Cerebellar cortex (tissue), 1 donor: ENCODE measurements at places on chromosomes 16 and 17.

DNA sequence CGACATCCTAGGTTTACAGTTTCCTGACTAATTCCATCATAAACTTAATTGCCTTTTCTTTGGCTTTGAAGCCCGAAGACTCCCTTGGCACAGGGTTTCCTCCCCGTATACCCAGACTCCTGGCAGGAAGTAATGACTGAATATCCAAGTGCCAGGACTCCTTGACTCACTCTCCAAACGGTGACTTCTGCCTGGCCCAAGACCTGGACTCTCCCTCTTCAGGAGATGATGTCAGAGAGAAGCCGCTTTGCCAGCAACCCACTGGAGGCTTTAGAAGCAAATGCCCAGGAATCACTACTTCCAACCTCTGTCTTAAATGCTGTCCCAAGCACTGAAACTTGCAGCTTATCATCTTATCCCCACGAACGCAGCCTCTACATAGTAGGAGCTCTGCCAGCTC, 146.5 kb downstream of the RGS9 start:
- DNase-seq, result no peak

GRCh38 chr16:54341892-54342776, 55.5 kb upstream of the IRX3 start:
- DNase-seq, result no peak

GRCh38 chr16:84914273-84914672, 94.5 kb downstream of the CRISPLD2 start:
- peak; percentile 93 for DNase-seq

DNA sequence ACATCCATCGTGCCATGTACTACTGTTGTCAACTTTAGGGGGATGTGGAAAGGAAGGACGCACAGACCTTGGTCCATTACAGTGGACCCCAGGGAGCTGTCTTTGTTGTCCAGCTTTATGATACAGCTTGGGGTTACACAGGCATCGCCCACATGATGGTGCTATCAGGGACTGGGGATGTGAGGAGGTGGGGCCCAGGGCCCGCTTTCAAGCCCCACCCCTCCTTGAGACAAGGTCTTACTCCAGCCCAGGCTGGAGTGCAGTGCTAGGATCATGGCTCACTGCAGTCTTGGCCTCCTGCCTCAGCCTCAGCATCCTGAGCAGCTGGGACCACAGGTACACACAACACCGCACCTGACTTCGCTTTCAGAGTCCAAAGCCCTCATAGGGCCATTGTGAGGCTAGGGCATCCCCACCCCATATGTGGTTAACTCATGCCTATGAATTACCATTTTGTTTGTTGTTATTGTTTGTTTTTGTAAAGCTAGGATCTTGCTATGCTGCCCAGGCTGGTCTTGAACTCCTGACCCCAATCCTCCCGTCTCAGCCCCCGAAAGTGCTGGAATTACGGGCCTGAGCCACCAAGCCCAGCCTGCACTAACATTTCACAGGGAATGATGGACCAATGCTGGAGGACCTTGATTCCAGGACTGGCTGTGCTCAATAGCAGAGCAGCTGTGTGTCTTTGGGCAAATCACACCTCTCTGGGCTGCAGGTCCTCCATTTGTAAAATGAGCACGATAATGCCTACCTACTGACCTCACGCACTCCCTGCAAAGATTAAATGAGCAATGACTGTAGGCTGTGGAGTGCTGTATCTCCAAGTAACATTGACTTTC, 17.2 kb downstream of the ST3GAL2 start:
- DNase-seq, result no peak

GRCh38 chr17:36629970-36630502, 28.7 kb downstream of the MRM1 start:
- no peak for DNase-seq

- peak; percentile 62 for DNase-seq
Observed at GRCh38 chr17:66165537-66166123, 26.3 kb downstream of the CEP112 start.

- no peak for DNase-seq
Observed at GRCh38 chr17:4354862-4355514, 11.5 kb downstream of the UBE2G1 start.

DNA sequence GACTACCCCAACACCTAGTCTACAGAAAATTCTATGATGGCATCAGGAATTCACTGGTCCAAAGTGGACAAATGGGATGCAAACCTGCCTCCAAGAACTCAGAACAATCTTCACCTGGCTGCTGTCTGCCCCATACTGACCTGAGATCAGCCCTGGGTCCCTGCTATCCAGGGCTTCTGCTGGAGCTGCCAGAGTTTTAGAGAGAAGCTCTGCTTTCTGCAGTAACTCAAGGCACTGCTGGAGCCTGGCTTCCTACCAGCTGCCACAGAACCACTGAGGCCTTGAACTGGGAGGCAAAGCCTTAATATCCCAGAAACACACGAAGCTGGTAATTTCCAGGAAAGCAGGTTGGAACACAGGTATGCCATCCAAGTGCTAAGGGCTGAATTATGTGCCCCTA, 7.5 kb downstream of the TMEM170A start:
- no peak for DNase-seq

DNA sequence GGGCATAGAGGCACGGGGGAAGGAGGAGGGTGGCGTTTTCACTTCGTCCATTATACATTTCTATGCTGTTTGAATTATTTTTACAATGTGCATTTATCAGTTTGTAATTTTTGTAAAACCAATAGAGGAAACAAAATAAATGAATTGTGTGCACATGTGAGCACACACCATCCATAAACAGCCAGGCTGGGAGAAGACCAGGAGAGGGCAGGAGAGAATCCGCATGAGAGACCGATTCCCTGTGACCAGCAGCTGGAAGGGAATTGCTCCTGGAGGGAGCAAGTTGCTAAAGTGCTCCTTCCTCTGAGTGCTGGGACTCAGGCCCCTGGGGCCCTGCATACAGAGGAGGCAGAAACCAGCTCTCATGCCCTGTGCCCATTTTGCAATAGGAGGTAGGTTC, 126.0 kb downstream of the ABCC12 start:
- DNase-seq, result no peak

DNA sequence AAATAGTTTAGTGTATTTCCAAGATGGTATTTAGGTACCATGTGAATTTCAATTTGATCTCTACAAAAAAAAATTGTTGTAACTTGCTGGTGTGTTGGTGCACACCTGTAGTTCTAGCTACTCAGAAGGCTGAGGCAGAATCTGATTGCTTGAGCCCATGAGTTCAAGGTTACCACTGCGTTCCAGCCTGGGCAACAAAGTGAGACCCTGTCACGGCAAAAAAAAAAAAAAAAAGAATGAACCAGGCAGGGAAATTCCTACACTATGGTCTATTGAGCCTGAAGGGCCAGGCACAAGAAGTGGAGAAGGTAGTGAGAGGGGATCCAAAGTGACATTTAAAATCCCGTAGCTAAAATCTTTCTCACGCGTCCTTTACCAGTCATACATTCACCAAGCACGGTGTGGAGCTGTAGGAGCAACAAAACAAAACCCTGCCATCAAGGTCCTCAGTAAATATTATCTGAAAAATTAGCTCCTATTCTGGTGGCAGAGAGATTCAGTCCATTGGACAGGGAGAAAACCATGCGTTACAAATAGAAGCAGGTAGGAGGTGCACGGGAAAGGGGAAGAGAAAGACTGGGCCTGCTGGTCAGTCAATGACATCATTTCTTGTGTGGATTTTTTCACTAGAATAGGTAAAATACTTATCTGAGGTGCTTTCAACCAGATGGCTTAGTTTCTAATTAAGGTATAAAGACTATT, 27.3 kb downstream of the TXNDC11 start:
- peak; percentile 67 for DNase-seq

DNA sequence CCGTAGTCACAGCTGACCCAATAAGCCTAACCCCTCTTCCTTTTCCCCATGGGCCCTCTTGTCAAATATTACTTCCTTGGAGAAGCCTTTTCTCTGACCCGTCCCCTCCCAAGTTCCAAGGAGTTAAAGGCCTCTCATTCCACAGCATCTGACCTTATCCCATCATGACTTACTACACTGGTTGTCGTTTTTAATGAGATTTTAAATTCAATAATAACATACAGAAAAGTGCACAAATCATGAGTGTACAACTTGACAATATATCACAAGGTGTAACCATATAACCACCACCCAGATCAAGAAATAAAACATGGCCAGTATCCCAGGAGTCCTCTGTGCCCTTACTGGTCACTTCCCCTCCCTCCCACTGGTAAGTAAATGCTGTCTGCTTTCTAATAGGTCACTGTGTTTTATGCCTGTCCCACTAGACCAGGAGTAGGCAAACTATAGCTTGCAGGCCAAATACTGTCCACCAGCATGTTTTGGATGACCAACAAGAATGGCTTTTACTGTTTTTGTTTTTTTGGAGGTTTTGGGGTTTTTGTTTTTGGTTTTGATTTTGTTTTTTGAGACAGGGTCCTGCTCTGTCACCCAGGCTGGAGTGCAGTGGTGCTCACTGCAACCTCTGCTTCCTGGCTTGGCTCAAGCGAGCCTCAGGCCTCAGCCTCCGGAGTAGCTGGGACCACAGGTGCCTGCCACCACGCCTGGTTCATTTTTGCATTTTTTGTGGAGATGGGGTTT, 1.2 kb upstream of the FDXR start:
- DNase-seq, result no peak

GRCh38 chr17:2705888-2706795, 5.4 kb downstream of the CLUH start:
- DNase-seq, result no peak

- DNase-seq, result no peak
Observed at GRCh38 chr16:11405331-11406176, 60.3 kb downstream of the RMI2 start.

GRCh38 chr17:57463103-57463885, 207.0 kb downstream of the MSI2 start:
- no peak for DNase-seq

DNA sequence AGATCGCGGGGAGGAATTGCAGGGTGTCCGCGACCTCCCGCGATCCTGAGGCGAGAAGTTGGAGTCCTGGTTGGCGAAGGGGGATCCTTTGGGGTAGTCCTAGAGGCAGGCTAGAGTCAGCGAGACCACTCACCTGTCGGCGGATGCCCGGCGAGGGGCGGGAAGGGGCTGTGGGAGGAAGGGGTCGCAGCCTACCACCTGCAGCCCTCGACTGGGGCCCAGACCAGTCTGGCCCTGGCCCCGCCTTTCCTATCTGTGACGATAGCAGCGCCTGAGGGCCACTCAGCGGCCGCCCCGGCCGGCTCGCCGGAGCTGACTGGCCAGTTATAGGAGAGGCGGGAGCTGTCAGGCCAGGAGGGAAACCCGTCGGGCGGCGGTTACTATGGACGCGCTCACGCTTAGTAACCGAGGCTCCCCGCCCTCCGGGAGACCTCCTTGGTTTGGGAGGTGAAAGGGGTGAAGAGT, at the start of gene TEKT3:
TSS of gene TEKT3 (minus strand) at position 213 of the 465 bp plus-strand sequence. CDS start 10,012 bp downstream, outside the sequence.
- peak; percentile 22 for DNase-seq

DNA sequence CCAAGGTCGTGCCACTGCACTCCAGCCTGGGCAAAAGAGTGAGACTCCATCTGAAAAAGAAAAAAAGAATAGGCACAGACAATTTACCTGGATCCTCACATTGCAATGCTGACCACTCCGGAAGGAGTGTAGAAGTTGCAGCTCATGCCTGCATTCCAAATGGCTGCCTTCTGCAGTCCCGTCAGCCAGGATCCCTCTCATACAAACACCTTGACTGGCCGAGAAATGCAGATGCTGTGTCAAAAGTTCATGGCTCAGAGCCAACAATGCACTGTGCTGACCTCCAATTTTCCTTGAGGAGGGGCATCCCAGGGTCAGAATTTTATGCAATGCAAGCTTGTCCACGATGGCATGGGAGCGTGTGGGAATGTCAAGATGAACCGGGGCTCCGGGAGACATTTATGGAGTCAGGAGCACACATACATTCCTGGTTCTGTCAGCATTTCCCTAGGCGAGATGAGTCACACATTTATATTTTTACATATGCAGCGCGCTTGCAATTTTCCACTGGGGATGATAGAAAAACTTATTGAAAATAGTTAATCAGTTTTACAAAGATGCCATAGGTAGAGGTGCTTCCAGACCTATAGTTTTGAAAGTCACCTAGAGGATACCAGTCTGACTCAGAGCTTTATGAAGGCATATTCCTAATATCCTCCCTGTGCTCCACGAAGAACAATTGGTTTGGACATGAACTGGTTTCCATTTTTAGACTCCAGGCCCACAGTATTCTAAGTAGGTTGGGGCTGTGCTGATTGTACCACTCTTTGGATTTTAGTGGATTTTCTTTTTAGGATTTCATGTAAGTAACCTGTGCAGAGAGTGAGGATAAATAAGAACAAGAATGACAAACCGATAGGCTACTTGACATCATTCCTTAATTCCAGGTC, 614.6 kb downstream of the MAF start:
- DNase-seq, result peak; percentile 30

DNA sequence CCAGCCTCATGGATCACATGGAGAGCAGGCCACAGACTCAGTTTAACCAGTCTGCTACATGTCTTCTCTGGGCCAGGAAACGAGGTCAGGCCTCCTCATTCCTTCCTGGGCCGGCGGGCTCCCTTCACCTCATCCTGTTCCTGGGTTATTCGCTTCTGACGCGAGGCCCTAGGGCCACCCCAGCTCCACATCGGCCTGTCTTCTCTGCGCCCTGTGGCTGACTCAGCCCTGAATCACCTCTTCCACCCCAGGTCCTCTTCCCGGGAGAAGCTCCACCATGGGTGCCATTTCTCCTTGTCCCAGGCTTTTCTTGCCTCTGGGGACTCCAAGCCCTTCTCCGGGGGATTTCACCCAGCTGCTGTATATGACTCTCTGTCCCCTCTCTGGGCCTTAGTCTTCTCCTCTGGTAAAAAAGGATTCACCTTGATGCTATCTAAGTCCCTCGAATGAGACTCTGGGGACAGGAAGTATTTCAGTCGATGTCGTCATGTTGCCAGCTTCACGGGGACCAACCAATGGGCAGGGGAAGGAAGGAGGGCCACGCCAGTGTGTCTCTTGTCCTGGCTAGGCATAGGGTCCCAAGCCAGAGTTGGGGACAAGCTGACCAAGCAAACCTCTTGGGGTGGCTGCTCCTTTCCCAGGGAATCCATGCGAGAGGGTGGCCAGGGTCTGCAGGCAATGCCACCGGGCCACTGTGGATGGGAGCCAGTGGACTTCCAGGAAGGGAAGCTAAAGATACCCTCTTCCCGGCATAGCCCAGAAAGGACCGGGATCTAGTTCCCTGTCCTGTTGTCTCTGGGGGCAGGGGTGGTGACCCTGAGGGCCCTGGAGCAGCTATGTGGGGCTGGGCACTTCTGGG, 58.7 kb downstream of the SOCS3 start:
- DNase-seq, result no peak

DNA sequence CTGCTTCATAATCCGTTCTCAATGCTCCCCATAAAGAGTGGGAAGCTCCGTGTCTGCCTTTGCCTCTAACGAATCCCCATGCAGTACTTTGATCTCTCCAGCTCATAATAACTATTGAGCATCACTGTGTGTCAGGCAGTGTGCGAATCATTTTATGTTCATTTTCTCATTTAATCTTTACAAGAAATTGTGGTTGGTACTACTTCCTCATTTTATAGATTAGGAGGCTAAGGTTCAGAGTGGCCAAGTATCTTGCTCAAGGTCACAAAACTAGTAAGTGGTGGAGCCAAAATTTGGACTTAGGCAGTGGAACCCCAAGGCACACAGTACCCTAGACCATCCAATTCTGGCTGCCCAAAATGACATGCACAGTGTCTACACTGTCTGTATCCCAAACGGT, 44.8 kb downstream of the ABCC12 start:
- DNase-seq, result no peak
